ENCODE measurements at places on chromosomes 2 and 18.

GRCh38 chr18:13570856-13571495 is 155.4 kb downstream of the FAM210A start:
- DNase-seq: no peak

GRCh38 chr2:147916067-147916466 is 71.2 kb downstream of the ACVR2A start:
- DNase-seq: no peak

DNA sequence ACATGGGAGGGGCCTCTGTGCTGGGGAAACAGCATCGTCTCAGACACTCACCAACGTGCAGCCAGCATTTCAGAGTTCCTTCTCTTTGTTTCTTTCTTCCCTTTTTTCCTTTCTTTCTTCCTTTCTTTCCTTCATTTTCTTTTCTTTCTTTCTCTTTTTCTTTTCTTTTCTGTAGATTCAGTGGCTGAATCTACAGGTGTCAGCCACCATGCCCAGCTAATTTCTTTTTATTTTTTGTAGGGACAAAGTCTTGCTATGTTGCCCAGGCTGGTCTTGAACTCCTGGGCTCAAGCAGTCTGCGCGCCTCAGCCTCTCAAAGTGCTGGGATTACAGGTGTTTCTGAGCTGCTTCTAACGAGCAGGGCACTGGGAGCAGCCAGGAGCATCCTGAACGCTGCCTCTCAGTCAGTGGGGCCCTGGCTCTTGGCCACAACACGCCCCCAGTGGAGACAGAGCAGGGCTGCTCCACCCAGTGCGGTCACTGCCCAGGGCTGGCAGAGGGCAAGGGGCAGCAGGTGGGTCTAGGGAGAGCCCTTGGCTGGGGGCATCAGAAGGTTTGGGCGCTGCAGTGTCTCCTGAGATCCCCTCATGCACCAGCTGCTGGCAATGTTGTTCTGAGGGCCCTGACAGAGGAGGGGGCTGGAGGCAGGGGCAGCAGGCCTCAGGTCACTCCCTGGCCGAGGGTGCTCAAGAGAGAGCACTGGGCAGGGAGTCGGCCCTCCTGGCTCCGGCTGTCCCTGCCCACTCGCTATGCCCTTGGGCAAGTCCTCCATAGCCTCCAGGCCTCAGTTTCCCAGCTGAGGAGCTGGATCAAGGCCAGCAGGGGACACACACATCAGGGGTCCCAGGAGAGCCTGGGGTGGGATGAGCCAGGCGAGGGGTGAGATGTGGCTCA is 4.7 kb upstream of the KLHL30 start:
- DNase-seq: no peak

DNA sequence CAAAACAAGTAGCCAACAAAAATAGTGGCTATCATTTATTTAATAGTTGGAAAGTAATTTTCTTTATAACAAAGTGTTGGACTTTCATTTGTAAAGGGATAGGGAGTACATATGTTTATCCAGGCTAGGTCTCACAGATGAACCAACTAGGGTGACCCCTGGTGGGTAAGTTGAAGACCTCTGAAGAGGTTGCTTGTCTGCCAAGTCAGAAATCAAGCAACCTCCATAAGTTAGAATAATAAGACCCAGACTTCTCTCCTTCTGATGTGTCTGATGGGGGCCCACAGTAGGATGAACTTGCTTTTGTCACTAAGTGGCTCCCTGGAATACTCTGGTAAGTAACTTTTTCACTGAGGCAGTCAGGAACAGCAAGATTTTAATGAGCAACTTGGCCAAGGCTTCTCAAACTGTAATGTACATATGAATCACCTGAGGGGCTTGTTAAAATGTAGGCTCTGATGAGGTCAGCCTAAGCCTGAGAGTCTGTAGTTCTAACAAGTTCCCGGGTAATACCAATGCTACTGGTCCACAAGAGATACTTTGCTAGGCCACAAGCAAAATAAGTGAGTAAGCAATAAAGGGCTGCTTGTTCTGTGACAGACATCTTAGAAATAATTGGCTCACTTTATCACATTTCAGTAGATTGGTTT is 319.6 kb downstream of the PIK3C3 start:
- DNase-seq: no peak

DNA sequence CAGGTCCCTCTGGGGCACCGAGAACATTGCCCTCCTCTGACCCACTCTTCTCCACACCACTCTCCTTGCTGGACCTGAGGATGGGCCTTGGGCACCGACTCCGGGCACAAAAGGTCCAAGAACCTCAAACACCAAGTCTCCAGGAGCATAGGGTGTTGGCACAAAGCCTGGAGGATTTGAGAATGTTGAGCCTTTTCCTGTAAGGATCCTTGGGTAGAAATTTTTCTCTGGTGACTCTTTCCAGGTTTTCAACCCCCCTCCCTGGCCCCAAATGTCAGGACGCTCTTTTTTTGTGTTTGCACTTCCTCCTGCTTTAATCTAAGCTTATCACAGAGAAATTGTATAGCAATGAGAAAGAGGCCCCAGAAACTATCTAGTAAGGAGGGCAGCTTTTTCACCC is 9.2 kb downstream of the SPR start:
- no peak for DNase-seq

GRCh38 chr2:239322416-239323086 is 78.3 kb downstream of the HDAC4 start:
- no peak for DNase-seq

GRCh38 chr2:126535408-126535807 is 120.5 kb upstream of the GYPC start:
- DNase-seq: no peak

DNA sequence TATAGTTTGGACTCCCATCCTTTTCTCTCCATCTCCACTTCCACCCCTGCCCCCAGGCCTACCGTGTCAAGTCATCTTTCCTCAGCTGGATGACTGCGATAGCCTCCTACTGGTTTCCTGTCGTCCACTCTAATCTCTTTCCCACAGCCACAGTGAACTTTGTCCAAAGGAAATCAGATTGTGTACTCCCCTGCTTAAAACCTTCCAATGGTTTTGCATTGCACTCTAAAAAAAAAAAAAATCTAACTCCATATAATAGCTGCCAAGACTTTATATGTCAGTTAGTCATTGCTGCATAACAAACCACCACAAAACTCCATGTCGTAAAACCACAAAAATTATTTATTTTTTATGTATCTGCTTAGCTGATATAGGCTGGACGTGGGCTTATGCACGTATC is 160.2 kb upstream of the CCDC68 start:
- no peak for DNase-seq

DNA sequence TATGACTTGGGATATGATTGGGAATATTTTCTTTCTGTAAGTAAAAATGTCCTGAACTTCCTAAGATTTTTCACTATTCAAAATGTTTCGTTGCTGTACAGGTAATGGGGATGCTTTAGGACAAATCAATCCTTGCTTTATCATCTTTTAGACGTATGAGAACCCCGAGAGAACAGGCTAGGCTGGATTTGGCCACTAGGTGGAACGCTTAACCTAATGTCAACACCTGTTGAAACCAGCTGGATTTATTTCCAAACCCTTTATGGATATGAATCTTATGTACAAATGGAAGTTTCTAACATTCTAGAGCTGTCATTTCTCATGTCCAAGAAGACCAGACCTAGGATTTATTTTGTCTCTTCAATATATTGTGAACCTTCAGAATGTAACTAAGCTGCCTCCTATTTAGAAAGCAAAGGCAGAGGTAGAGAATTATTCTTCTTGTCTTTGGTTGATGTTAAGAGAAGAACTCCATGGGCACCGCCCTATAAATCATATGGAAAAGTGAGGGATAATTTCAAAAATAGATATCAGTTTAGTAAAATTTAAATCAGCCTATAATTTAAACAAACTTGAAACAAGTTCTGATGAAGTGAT is 96.7 kb downstream of the PMAIP1 start:
- DNase-seq: peak; percentile 23

DNA sequence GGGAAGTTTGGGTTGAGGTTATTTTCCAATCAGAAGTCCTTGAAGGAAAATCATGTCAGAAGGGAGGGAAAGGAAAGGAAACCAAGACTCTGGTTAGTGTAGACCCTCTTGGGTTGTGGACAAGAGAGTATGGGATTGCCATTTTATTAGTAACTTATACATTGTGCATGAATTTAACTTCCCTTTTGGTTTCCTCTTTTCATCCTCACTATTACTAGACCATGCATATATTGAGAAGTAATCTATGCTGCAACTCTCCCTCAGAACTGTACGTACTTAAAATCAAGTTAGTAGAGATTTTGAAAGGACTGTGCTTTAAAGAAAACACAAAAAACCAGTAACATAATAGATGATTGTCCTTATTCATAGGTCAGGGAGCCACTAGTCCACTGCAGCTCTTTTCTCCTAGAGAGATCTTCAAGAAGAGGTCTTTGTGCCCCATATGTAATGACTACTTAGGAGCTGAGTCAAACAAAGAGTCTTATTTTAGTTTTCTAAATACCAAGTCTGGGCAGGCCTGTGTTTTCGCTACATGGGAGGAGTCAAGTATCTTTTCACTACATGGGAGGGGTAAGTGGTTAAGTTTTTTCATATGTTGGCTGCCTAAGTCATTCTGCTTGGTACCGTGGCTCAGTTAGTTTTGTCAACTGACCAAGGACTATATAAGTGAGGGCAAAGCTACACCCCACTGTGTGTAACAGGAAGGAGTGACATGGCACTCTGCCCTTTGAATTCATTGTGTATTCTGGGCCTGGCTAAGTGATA is 25.2 kb upstream of the FAM117B start:
- DNase-seq: no peak

DNA sequence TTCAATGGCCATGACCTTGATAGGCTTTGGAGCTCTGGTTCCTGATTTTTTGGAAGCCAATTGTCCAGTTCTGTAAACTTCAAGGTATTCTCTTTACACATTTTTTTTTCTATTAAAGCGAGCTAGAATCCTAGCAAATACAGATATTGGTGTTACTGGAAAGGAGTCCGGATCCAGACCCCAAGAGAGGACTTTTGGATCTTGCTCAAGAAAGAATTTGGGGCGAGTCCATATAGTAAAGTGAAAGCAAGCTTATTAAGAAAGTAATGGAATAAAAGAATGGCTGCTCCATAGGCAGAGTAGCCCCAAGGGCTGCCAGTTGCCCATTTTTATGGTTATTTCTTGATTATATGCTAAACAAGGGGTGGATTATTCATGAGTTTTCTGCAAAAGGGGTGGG is 45.1 kb downstream of the CD8B2 start:
- no peak for DNase-seq

- DNase-seq: no peak
Measured at GRCh38 chr2:157203651-157204050, 53.9 kb upstream of the GALNT5 start.

GRCh38 chr2:239602290-239603282 is 201.8 kb upstream of the HDAC4 start:
- DNase-seq: no peak

DNA sequence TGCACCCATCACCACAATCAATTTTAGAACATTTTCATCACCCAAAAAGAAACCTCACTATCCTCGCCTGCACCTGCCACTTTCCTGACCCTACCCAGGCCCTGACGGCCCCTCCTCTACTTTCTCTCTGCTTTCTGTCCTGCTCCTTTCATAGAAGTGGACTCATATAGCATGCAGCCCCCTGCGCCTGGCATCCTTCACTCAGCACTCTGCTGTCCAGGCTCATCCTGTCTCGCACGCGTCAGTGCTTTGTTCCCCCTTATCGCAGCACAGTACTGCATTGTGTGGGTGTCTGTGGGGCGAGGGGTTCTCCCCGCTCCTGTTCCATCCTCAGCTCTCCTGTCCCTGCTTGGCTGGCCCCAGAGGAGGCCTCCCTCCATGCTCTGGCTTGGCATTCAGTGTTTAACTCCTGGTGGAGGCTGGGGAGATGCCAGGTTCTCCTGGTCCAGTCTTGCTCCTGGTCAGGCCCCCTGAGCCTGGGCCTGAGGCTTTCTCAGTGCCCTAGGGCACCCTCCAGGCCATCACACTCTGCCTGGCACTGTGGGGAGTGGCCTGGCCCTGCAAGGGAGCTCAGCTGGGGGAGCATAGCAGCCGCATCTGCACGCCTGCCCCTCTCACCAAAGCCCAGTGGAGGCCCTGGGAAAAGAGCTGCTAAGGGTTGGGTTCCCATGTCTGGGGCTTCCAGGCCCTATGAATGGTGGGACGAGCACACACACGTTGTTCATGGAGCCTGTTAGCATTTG is 6.6 kb upstream of the TUBB6 start:
- no peak for DNase-seq

DNA sequence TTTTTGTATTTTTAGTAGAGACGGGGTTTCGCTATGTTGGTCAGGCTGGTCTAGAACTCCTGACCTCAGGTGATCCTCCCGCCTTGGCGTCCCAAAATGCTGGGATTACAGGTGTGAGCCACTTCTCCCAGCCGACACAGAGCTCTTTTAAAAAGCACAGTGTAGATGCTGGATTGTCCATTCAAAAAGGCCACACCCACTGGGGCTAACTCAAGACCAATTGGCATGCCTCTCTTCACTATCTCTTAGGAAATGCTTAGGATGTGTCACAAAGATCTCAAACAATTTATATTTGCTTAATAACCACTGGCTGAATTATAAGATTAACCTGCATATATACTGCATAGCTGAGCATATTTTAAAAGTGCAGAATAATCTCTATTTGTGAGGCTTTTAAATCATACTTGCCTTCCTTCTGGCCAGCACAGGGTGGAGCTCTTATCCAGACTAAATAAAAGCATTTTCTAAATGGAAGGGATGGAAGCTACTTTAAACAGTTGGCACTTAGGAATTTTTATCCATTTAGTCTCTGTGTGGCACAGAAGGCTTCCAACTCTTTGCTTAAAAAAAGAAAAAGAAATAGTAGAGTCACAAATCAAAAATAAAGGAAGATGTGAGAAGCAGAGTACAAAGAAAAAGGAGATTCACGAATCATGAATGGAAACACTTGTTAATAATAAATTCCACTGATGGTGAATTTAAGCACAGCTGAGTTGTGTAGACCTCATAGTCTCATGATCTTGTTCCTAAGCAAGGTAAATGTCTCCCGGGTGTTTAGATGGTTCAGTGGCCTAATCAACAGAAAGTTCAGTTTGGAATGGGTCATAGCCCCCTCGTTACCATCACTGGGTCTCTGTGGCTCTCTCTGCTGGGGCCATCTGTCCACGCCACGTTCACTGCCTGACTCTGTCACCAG is 22.4 kb downstream of the CRYGD start:
- no peak for DNase-seq

- DNase-seq: no peak
Measured at GRCh38 chr2:85956646-85957039, 67.9 kb upstream of the ST3GAL5 start.

- DNase-seq: no peak
Measured at GRCh38 chr2:237453671-237454070, 33.4 kb upstream of the MLPH start.

DNA sequence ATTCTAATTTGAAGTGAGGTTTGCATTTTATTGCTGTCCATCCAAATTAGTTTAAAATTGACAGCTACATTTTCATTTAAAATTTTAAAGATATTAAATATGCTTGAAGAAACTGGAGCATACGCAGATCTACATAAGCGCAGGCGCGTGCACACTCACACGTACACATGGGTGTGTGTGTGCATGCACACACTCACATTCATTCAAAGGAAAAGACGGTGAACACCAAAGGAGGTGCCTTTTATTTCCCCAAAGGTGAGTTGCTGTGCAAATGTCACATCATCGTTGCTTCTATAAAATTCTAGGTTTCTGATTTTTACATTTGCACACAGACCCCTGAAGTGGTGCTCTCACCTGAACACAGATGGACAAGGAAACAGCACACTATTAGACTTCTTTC is 194.2 kb downstream of the GRB14 start:
- DNase-seq: no peak

Measured in HEK293T (cell line).